ENCODE measurements at places on chromosomes 5 and 9.

DNA sequence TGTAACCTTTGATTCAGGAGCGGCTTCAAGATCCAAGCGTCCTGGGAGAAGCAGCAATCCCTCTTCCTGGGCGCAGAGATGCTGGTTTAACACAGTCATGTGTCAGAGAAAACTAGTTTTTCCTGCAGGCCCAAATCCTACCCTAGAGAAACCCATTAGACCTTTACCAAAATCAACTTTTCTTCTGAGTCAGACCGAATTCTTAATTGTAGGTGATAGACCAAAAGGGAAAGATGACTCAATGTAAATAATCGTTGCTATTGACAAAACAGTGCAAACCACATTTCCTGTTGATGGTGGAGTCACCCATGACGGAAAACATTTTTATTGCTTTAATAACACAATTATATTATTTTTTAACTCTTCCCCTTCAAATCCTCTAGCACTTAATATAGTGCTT lies 40.1 kb downstream of the SLC1A1 start:
- DNase-seq: peak; percentile 30

DNA sequence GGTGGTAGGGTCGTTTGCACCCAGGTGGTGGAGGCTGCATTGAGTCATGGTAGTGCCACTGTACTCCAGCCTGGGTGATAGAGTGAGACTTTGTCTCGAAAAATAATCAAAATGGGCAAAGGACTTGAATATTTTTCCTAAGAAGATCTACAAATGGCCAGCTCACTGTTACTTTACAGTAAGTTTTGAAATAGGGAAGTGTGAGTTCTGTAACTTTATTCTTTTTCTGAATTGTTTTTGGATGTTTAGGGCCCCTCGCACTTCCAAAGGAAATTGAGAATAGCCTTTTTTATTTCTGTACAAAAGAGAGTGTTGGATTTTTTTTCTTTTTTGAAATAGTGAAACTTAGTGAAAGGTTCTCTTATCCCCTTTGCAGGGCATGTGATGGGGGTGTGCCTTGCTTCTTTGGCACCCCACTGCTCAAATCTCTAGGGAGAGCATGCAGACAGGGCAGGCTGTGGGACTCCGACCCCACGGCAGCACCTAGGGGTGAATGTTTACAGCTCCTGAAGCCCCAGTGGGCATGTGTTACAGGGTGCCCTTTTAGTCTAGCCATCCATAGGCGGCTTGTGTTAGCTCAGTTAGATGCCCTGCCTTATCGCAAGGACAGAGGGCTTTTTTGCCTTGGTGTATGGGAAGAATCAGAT lies 33.3 kb downstream of the GPBP1 start:
- DNase-seq: no peak

DNA sequence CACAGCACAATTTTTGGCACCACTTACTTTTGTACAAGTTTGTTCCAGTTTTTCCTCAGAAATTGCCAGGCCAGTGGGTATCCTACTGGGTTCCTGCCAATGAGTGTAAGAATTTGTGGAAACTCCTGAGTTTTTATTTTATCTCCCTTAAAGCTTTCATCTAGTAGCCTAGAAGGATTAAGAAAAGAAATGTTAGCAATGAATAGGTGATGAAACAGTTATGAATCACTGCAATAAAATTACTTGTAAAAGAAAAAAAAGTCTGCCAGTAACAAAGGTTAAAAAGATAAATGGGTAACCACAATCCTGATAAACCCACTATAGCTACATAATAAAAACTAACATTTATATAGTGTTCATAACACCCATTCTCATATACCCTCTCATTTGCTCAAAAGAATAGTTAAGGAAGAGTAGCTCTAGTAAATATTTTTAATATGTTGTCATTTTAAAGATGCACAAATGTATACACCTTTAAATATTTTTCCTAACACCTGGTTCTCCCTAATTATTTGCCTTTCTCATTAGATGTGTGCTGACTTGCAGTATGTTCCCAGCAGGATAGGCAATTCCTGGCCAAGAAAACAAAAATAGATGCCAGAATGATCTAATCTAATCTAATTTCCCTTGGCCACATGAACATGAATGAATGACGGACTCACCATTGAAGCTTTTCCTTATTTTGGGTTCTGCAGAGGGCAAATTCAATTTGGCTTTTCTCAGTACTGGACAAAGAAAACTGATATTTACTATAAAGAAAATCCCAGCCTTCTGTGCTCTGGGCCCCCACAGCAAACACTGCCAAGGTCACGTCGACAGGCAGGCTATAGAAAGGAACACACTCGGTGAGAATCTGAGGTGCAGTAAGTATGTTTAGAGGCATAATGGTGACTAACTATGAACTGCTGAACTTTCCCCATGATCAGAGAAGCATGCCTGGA lies 26.4 kb downstream of the ERAP1 start:
- DNase-seq: no peak

- DNase-seq: no peak
Observed at GRCh38 chr5:137921931-137922330, 32.7 kb downstream of the PKD2L2 start.

- DNase-seq: no peak
Observed at GRCh38 chr5:80216753-80217596, 38.9 kb downstream of the SERINC5 start.

DNA sequence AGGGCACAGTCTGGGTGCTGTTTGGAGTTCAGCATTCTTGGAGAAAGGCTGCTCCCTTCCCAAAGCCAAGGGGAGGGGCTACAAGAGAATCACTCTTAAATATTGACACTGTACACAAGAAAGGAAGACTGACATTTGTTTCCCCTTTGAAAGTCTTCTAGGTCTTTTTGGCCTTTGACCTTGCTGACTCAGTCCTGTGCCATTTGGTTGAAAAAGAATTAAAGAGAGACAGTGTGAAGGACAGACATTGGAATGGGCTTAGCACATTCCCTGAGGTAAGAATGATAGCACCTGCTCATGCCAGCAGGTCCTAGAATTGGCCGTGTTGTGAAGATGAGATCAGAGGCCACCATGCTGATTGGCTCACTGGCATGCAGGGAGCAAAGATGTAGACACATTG lies 271.4 kb upstream of the ZNF608 start:
- DNase-seq: no peak

DNA sequence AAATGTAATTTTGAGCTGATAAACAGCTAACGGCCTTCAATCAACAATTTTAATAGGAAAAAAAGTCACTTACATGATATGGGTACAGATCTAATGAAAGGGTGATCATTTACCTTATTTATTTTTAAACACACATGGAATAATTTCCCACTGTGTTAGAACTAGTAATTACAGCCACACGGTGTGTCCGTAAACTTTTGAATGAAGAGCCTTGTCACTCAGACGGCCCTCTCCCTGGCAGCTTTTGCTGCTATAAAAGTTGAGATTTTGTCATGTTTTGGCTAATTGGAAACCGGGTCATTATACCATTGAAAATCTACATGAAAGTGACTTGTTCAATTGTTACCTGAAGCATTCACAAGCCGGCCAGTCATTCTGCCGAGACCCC lies 15.7 kb downstream of the CFAP77 start:
- no peak for DNase-seq

DNA sequence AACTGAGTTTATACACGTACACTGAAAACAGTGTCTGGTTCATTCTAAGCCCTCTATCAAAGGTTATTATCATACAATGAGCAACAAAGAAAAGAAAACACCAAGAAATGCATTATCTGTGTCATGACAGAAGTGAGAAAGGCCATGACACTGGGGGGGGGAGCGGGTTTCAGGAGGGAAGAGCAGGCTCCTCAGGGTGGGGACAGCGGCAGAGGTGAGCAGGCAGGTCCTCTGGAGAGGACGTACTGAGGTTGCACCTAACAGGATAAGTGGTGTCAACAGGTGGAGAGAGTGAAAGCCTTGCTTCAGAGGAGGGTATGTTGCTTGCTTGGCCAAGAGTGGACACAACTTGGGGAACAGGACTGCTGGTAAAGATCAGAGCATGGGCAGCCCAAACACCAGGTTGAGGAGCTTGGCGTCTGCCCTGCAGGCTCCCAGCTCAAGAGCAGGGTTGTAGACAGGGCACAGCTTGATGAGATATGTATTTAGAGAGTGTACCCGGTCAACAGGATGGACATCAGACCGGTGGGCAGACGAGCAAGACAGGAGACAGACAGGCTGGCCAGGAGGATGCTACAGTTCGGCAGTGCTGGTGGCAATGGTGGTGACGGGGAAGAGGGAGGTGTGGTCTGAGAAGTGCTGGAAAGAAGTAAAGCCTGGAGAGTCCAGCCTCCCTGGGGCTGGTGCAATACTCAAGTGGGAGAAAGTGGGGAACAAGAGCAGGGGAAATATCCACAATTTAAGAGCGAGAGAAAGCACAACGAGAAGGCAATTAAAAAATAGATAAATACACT lies 10.3 kb downstream of the WHRN start:
- no peak for DNase-seq

GRCh38 chr5:54362992-54363625 lies 52.7 kb upstream of the ARL15 start:
- no peak for DNase-seq

DNA sequence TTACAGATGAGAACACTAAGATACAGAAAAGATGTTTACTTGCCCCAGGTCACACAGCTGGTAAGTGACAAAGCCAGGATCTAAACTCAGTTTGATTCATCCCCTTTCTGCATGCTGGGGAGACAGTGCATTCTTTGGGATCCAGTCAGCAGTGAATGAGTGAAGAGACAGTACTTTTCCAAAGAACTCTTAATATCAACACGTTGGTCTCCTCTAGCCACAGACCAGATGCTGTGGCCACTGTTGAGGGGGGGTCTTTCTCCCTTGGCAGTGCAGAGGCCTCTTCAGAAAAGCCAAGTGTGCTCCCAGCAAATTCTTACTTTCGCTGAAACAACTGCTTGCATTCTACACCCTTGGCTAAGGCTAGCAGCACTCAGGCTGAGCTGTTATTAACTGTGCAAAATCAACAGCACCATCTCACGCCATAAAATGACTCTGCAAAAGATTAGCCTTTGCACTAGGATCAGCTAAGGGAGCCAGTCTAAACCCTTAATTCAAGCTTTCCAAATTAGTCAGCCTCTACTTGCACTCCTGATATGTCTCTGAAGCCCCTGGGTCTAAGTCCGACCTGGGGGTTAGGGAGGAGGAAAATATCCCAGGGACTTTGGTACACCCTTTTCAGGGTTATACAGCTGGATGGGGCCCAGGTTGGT lies 4.8 kb upstream of the TMEM171 start:
- DNase-seq: no peak

DNA sequence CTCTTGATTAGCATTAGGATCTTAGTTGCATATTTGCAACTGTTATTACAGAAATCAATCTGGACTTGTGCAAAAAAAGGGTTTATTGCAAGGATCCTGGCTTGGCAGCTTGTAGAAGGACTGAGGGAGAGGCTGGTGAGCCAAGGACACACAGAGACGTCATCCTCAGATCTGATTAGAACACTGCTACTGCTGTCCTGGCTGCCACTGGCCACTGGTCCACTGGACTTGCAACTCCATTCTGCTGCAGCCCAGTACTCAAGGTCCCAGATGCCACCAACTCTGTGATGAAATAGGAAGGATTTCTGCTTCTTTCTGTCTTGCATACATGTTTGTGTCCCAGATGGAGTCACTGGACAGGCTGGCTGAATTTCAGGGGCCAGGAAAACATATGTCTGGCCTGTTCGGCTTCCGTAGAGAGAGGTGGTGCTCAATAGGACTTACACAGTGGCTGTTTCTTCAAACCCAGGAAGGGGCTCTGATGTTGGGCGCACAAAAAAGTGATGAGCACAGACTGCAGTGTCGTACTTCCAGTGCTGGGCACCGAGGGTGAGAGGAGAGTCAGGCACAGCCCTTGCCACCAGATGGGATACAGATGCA lies 68.9 kb upstream of the SH3PXD2B start:
- no peak for DNase-seq

- DNase-seq: no peak
Observed at GRCh38 chr9:109052416-109052815, 39.1 kb upstream of the CTNNAL1 start.

DNA sequence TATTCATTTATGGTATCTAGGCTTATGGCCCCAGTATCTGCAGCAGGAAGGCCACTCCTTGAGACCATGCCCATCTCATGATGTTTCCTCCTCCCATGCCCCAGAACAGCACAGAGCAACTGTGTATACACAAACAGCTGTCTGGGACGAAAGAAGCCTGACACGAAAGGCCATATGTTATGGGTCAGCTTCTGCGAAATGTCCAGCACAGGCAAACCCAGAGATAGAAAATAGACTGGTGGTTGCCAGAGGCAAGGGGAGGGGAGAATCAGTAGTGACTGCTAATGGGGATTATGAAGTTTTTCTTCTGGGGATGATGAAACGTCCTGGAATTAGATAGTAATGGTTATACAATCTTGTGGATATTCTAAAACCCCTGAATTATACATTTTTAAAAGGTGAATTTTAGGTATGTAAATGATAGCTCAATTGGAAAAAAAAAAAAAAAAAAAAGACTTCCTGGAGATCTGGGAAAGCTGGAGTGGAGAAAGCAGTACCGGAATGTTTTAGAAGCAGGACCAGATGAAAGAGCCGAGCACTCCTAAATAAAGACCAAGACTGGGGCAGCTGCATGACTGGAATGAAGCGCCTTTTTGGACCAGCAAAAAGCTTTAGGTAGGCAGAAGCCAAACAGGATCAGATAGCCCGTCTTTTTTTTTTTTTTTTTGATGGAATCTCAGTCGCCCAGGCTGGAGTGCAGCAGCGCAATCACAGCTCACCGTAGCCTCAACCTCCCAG lies 29.2 kb downstream of the PCDHGC5 start:
- DNase-seq: no peak

- DNase-seq: no peak
Observed at GRCh38 chr5:106154280-106154716, 1516.4 kb downstream of the EFNA5 start.

GRCh38 chr5:176658817-176659511 lies 11.7 kb downstream of the TSPAN17 start:
- DNase-seq: peak; percentile 45

DNA sequence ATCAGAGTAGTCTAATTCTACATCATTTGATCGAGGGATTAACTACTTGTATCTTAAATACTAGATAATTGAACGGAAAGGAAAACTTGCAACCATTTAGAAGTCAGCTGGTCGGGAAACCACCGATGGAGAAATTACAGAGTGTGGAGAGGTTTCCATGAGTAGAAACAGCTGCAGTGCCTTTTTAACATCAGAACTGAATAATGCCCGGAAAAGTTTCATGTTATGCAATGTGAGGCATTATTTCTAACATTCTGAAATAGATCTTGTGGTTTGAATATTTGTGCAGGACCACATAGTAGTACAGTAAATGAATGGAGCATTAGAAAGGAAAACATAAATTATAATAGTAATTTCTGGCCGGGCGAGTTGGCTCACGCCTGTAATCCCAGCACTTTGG lies 88.1 kb upstream of the RNF180 start:
- DNase-seq: no peak

- no peak for DNase-seq
Observed at GRCh38 chr5:157511651-157512644, 51.9 kb downstream of the NIPAL4 start.

GRCh38 chr5:99179206-99179605 lies 250.4 kb upstream of the CHD1 start:
- no peak for DNase-seq

DNA sequence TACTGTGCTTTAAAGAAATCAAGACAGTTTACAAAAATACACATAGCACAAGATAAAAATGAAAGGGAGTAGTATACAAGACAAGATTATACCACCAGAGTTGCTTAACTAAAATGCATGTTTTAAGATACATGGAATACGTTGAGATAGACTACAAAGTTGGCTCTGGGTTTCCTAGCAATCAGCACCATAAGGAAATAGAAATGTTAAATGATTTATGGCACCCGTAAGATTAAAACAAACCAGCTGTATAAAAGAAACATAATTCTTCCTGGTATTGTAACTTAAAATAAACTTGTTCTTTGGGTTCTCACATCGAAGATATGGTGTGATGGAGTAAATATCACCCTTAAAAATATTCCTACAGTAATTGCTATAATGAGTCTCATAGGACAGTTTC lies 9.9 kb upstream of the CSNK1G3 start:
- no peak for DNase-seq

- DNase-seq: no peak
Observed at GRCh38 chr9:621201-621855, 220.2 kb upstream of the DMRT1 start.
